ENCODE measurements at places on chromosomes 3 and 15. TPM values are rescaled to one million over a fixed set of nuclear protein-coding genes. Genes with fewer than 3 reads are reported as not detected.

- DNase-seq = no peak
Observed at GRCh38 chr3:37262816-37263393, 88.5 kb upstream of the LRRFIP2 start.

GRCh38 chr3:101941318-101942040 is 92.2 kb downstream of the NFKBIZ start:
- DNase-seq = no peak

GRCh38 chr15:91469632-91470567 is 369.8 kb downstream of the SV2B start:
- no peak for DNase-seq

- no peak for DNase-seq
Observed at GRCh38 chr15:69940441-69941300, 157.0 kb downstream of the TLE3 start.

- no peak for DNase-seq
Observed at GRCh38 chr15:45021348-45021747, 1.6 kb upstream of the SORD start.

- no peak for DNase-seq
Observed at GRCh38 chr3:85360742-85361387, 402.1 kb downstream of the CADM2 start.

DNA sequence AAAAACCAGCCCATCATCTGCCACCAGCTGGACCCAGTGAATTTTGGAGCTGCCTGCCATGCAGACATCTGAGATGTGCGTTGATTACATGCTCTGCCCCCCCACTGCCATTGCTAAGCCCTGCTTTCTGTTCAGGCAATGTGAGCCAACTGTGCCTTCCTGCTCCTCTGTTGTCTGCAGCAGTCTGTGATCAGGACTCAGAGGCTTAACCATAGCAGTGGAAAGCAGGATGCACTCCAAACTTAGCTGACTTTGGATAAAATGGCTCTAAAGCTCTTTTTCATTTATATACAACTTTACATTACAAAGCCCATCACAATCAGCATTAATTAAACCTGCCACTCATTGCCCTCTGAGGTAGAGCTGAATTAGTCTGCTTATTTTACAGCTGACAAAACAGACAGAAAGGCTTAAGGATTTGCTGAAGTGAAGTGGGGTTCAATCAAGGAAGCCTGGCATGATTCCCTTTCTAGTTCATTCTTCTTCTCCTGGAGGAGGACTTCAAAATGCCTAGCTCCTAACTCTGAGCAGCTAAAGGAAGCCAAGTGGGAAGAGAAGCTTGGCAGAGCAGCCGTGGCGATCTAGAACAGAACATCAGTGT is 15.7 kb upstream of the RPS27L start:
- DNase-seq = no peak

DNA sequence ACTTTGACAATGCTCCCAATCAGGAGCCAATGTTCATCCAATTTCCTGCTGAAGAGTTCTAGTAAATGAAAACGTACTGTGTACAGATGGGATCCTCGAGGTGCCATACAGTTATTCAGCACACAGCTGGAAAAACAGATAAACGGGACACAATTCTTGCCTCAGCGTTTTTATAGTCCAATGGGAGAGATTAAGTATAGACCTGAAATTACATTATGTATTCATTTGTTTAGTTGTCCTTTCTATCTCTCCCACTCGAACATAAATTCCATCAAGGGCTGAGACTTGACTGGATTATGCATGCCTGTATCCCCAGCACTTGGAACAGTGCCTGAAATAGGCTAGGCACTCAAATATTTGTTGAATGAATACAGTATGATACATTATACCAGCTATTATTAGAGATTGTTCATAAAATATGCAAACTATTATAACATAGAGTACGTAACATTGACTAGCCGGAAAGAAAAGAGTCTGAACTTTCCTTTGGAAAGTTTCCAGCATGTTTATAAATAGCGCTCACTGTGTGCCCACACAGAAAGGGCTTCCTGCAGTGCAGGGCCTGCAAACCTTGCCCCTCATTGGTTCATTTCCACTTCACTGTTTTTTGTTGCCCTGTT is 27.4 kb upstream of the SNTN start:
- DNase-seq = no peak

- DNase-seq = no peak
Observed at GRCh38 chr3:6396631-6397030, 464.3 kb upstream of the GRM7 start.

- DNase-seq = peak; percentile 25
Observed at GRCh38 chr3:12553921-12554391, 2.9 kb upstream of the MKRN2 start.

DNA sequence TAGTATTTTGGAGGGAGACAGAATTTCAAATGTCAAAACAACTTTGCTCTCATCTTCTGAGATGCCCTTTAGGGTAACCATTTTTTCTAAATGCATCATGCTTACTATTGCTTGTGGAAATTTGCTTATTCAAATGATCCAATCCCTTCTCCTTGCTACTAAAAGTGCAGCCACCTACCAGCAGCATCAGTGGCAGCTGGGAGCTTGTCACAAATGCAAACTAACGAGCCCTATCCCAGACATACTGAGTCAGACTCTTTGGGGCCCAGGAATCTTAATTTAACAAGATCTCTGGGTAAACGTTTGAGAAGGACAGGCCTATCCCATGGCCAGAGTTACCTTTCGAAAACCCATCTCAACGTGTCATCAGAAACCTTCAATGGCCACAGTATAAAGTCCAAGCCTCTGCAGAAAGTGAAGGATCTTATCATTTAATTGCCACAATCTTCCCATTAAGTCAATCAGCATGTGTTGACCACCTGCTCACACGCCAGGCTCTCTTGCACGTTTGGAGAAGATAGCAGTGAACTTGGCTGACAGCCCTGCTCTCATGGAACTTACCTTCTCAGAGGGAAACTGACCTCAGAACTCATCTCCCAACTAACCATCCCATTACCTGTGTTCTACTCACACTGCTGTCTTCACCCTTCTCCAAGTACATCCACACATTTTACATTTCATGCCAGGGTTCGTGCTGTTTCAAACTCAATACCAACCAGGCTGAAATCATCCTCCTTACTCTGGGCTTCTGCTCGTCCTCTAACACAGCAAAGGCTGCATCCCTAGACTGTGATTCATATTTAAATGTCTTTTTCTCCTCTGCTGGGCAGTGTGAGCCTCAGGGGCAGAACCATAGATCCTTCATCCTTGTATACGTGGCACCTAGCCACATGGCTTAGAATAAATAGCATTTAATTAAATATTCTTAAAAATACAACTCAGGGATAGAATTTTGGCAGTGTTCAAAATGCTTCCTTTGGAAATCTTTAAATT is 24.8 kb upstream of the VGLL4 start:
- DNase-seq = no peak

DNA sequence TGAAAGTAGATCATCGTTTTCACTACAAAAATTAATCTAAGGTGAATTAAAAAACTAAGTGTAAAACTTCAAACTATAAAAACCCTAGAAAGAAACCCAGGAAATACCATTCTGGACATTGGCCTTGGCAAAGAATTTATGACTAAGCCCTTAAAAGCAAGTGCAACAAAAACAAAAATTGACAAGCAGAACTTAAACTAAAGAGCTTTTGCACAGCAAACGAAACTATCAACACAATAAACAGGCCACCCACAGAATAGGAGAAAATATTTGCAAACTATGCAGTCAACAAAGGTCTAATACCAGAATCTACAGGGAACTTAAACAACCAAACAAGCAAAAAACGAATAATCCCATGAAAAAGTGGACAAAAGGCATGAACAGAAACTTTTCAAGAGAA is 302.0 kb downstream of the CHST2 start:
- DNase-seq = no peak

GRCh38 chr15:98953000-98953787 is 54.4 kb downstream of the PGPEP1L start:
- no peak for DNase-seq

DNA sequence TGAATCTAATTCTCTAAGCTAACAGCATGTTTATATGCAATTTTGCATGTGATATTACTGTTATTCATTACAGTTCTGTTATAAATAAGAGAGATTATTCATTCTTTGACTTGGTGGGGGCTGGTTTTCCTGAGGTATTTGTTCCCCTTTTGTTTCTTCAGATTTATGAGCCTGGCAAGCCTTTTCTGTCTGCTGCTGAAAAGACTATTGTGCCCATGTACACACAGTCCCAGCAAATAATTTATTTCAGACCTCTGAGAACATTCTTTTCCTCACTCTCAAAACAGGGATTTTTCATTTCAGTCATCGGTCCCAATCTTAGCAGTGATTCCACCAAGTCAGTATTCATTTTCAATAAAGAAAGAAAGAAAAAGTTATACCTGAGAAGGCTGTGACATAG is 716.8 kb downstream of the NSUN3 start:
- no peak for DNase-seq

GRCh38 chr15:82647835-82648256 is 683 bp upstream of the CPEB1 start:
- DNase-seq = peak; percentile 59

DNA sequence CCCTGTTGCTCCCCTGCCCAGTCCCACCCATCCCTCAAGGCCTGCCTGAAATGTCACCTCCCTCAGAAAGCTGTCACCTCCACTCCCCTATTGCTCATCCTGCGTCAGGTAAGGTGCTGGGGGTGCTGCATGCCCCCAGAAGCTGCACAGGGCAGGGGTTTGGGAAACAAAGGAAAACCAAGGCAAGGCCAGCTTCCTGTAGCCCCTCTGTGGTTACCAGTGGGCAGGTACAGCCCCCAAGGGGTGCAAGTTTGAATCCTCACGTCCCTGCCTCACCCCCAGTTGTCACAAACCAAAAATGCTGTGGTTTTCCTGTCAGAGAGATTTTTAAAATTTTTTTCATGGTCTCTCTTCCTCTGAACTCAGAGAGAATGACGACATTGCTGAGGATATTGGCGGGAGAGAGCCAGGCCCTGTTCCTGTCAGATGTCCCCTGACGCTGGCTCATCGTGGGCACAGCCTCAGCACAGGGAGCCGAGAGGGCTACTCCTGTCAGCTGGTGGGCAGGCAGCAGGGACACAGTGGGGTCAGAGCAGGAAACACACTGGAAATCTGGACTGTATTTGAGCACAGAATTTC is 27.0 kb downstream of the PSTPIP1 start:
- DNase-seq = no peak

DNA sequence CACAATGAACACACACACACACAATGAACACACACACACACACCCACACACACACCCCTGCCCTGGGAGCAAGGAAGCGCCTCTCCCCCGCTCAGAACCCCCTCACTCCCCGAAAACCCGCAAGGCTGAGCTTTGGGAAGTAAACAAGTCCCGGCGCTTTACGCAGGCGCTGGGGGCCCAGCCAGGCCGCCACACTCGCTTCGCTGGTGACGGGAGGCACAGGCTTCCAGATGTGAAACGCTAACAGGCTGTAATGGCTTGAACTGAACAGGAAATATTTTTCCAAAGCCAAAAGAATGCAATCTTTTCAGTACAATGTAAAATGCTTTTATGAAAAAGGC is 122.7 kb upstream of the IGF1R start:
- peak; percentile 72 for DNase-seq

GRCh38 chr15:59172289-59172901 is 34.2 kb upstream of the LDHAL6B start:
- no peak for DNase-seq

The MYZAP gene
- polyA plus RNA-seq = 11.3 TPM

The LCMT2 gene
- 7.9 TPM for polyA plus RNA-seq

The GRM7 gene
- polyA plus RNA-seq = 0.28 TPM

The PTH1R gene
- 3.8 TPM for polyA plus RNA-seq

The CIDEC gene
- not detected for polyA plus RNA-seq
